Fibroblast of skin of abdomen (primary cell): ENCODE measurements at places on chromosomes 7 and 10.
A peak's percentile ranks its signal among the peaks of the same experiment; 100 is the strongest.

DNA sequence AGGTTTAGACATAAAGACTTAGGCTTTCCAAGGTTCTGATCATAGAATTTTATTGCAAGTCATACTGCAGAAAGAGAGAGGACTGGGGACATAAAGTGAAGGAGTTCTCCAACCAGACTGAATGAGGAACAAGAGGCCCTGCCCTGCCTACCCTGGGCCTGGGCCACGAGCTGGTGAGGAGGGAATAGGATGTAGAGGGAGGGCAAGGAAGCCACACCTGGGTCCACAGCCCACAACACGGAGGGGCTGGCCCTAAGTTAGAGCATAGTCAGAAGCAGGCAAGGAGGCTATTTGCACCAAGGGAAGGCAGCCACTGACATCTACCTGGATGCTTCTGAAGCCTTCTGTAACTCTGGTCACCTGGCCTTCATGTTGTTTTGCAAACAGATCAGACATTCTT lies 82.2 kb upstream of the CXCL12 start:
- DNase-seq: no peak

DNA sequence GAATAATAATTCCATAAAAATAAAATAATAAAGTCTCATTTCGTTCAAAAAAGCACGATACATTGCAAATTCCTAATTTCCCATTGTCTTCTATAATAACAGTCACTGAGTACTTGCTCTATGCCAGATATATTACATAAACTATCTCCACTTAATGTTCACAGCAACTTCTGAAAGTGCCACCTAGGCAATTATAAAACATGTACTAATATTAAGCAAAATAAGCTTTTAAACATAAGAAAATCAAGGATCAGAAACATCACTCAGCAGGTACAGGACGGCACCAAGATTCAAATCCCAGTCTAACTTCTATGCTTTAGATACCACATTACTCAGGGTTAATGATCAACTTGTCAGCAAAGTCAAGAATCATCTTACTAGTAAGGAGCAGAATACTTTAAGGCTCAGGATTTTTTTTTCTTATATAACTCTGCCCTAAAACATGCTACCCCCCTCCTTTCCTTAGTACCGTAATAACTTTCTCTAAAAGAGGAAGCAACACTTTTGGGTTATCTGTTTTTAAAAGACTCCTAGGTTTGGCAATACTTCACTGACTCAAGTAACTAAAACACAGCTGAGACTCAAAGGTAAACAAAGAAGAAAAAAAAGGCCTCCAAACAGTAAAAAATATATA lies 51.3 kb downstream of the USP6NL start:
- no peak for DNase-seq

- no peak for DNase-seq
Measured at GRCh38 chr7:31445686-31446355, 68.1 kb upstream of the ITPRID1 start.

GRCh38 chr10:106493751-106494150 lies 670.8 kb downstream of the SORCS1 start:
- DNase-seq: no peak

DNA sequence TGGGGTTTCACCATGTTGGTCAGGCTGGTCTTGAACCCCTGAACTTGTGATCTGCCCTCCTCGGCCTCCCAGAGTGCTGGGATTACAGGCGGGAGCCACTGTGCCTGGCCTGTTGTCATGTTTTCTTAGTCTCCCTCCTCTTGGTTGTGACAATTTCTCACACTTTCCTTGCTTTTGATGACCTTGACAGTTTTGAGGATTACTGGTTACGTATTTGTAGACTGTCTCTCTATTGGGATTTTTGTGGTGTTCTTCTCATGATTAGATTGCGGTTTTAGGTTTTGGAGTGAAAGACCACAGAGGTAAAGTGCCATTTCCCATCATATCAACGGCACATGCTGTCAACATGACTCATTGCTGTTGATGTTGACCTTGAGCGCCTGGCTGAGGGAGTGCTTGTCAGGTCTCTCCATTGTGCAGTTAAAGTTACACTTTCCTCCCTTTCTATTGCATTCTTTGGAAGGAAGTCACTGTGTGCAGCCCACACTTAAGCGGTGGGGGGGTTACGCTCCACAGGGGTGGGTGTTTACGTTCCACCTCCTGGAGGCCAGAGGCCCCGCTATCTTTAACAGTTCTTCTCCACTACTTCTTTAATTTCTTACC lies 10.8 kb downstream of the NEURL1 start:
- DNase-seq: peak; percentile 79

DNA sequence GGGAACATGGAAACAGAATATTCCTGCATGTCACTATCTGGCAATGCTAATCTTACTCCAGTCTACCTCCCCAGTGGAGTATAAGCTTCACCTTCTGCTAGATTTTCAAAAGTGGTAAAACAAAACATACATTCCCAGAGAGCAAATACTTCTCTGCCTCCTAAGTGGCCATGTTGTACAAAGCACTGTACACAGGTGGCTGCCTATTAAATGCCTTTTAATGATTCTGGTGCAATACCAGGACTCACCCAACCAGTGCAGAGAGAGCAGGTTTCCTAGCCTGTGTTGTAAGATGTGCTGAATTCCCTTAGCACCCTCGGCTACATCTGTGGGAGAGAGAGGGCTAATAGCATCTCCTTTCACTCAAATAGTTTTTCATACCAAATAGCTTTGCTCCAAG lies 684.3 kb upstream of the NRP1 start:
- DNase-seq: no peak

- DNase-seq: no peak
Measured at GRCh38 chr10:24502801-24503460, 220.8 kb downstream of the ARHGAP21 start.

- DNase-seq: peak; percentile 48
Measured at GRCh38 chr10:33791272-33791660, 456.8 kb upstream of the NRP1 start.

GRCh38 chr7:10225275-10225674 lies 748.4 kb upstream of the PHF14 start:
- DNase-seq: no peak

GRCh38 chr7:140393756-140394306 lies 4.5 kb downstream of the SLC37A3 start:
- DNase-seq: no peak

DNA sequence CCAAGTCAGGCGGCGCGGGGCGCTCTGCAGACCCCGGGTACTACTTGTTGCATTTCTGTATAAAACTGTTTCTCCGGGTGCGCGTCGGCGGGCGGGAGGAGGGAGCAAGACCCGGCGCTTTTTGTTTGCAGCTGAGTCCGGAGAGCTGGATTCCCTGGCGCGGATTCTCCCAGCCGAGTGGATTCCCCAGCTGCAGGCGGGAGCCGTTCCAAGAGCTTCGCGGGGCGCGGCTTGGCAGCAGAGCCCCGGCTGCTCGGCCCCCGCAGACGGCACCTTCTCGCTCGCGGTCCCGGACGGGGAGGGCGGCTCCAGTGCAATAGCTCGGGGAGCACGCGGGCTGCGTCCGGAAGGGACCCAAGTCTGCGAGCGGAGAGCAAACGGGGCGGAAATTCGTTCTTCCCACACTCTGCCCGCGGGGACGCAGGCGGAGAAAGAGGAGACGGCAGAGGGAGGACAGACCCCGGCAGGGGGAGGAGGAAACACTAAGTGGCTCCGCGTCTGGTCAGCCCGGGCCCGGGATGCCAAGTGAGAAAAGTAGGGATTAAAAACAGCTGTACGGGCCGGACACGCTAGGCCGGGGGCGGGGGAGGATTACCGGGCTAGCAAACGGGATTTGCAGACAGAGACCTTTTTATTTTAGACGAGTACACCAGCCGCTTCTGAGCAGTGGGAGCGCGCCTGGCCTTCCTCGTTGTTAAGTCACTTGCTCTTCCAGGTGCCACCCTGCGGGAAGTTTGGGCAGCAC lies at the start of gene TRIL:
Gene TRIL (minus strand): TSS at position 96 of the 745 bp plus-strand sequence. CDS start 284 bp downstream, outside the sequence.
- peak; percentile 83 for DNase-seq

- no peak for DNase-seq
Measured at GRCh38 chr7:46207931-46208634, 287.0 kb upstream of the IGFBP3 start.

- DNase-seq: no peak
Measured at GRCh38 chr10:22218448-22218847, 633 bp upstream of the EBLN1 start.
